BE2C (cell line): ENCODE measurements at places on chromosomes 3 and 15.
A peak's percentile ranks its signal among the peaks of the same experiment; 100 is the strongest.

GRCh38 chr3:171412473-171412872 lies 47.7 kb downstream of the TNIK start:
- DNase-seq: no peak

GRCh38 chr3:195114786-195115599 lies 156.0 kb downstream of the XXYLT1 start:
- no peak for DNase-seq

DNA sequence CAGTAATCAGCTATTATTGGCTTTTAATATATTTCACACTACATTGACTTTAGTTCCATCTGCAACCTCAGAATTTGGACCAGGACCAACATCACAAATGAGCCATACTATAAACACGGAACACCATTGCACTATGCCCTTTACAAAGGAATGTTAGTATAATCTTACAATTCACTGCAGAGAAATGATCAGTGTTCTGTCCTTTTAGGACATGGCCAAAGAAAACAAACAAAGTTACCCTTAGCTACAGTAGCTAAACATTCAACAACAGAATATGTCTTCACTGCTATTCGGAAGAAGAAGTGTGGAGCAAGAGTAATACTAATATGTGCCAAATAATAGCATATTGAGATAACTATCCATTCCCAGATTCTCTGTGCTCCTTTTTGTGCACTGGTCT lies 90.4 kb downstream of the NAALADL2 start:
- no peak for DNase-seq

GRCh38 chr3:64595253-64595694 lies 92.5 kb downstream of the ADAMTS9 start:
- no peak for DNase-seq

DNA sequence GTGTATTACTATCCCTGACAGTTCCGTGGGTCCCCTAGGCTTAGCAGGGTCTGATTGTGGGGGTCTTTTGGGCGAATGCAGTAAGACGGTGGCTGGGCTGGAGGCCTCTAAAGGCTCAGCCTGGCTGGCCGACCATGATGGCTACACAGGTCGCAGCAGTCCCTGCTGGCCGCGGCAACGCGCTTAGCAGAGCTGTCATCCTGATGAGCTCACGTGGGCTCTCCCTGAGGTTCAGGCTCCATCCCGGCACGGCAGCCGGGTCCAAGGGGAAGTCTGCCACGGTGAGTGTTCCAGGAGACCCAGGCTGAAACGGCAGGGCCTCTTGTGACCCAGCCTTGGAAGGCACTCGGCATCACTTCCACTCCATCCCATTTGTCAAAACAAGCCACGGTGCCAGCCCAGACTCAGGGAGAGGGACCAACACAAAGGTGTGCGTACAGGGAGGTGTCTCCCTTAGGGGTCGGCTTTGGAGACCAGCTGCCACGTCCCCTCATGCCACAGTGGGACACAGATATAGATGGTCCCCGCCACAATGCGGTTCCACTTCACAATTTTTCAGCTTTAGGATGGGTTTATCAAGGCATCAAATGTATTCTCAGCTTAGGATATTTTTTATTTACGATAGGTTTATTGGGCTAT lies 101.8 kb downstream of the XXYLT1 start:
- DNase-seq: no peak

- DNase-seq: no peak
Measured at GRCh38 chr3:189688262-189688661, 57.1 kb downstream of the TP63 start.

DNA sequence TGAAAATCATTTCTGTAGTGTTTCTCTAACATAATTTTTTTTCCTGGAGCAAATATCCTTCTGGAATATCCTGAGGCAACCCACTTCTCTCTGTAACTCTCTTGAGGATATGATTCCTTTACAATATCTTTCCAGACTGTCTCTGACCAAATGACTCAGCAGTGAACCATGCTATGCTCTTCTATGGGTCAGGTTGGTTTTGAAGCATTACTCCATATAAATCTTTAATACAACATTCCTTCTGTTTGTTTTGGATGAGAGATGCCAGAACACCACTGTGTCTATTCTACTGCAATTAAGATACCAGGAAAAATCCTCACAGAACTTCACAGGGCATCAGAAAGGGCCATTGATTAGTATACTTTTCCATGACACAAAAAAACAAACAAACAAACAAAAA lies 626.4 kb upstream of the ZNF385D start:
- no peak for DNase-seq

DNA sequence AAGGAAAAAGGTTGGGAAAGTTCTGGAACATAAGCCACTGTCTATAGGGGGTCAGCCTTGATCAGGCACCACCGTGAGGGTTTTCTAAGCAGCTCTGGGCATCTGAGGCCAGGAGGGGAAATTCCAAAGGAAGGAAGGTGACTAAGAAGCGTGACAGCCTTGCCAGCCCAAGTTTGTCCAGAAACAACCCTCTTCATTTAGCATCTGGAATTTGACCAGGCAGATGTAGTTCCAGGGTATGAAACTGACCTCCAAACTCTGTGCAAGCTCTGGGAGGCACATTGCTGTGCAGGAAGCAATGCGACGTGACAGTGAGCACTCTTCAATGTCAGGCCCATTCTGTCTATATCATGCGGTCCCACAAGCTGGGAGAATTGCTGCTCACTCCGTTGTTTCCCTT lies 85.4 kb upstream of the TPM1 start:
- no peak for DNase-seq

DNA sequence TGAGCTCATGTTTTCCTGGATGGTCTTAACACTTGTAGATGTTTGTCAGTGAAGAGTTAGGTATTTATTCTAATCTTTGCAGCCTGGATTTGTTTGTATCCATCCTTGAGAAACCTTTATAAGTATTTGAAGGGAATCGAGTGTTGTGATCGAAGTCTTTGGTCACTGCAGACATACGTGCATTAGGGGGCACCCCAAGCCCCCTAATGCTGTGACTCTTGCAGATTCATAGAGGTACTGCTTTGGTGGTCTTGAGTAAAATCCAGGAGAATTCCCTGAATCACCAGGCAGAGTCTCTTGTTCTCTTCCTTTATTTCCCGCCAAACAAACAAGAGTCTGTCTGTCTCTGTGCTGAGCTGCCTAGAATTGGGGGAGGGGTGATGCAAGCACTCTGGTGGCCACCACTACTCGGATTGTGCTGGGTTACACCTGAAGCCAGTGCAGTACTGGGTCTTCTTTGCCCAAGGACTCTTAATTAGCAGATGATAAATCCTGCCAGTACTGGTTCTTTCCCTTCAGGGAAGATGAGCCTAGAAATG lies 170.5 kb upstream of the POU1F1 start:
- DNase-seq: no peak

- peak; percentile 19 for DNase-seq
Measured at GRCh38 chr3:140898340-140899180, 43.1 kb upstream of the SLC25A36 start.

DNA sequence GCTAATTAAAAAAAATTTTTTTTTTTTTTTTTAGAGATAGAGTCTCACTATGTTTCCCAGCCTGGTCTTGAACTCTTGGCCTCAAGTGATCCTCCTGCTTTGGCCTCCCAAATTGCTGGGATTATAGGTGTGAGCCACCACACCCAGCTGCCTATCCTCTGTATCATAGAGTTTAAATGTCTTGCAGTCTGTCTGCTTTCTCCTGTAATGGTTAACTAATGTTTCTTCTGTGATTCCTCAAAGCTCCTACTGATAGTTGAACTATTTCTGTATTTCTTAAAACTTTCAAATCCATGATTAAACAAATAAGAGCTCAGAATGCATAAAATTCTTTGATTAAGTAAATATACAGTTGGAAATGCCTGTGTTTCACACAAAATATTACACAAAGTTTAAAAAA lies 115.4 kb upstream of the TPM1 start:
- no peak for DNase-seq

GRCh38 chr15:82040862-82041261 lies 5.0 kb downstream of the MEX3B start:
- peak; percentile 23 for DNase-seq

DNA sequence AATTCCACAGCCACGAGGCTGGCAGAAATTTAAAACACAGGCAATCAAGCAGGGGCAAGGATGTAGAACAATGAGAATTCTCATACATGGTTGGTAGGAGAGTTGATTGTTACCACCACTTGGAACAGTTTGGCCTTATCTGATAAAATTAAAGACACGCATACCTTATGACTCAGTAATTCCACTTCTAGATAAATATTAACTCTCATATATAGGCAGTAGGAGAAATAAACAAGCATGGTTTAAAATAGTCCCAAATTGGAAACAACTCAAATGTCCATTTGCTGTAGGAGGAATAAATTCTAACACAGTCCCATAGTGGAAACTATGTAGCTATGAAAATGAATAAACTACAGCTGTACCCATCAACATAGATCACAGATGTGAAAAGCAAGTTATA lies 42.3 kb upstream of the USP3 start:
- DNase-seq: no peak

- no peak for DNase-seq
Measured at GRCh38 chr3:106034313-106034712, 165.5 kb upstream of the CBLB start.
